ENCODE measurements at places on chromosomes 11 and 22.

DNA sequence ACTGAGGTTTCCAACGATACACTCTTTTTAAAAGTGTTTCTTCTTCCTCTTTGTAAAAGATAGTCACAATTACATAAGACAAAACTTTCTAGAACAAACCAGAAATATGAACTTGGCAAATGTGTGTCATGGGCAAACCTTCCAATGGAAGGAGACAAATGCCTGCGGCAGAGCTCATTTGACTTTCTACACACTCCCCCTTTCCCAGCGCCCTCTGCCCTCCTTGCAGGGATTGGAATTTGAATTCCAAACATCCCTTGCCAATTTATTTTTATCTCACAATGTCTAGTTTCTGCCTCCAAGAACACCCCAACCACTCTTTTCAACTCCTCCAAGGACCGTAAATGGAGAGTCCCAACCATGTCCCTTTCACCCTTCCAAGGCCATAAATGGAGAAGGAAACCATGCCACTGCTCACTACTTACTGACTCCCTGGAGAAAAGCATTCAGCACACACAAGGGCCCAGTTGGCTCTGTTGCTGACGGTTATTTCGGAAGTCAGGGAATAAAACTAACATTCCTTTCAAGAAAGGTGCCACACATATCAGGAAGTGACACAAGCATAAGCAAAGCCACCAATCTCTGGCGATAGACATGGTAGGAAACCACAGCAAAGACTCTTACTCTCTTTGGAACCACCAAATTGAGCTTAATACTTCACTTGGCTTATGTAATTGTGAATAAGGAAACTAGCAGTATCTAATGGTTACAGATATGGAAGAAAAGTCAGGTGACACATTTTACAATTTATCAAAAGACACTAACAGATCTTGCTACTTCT is 15.0 kb upstream of the ESAM start:
- no peak for DNase-seq

GRCh38 chr11:10898003-10898762 is 40.3 kb upstream of the ZBED5 start:
- DNase-seq, result no peak

GRCh38 chr22:45885171-45885840 is 91.7 kb downstream of the WNT7B start:
- DNase-seq, result no peak

DNA sequence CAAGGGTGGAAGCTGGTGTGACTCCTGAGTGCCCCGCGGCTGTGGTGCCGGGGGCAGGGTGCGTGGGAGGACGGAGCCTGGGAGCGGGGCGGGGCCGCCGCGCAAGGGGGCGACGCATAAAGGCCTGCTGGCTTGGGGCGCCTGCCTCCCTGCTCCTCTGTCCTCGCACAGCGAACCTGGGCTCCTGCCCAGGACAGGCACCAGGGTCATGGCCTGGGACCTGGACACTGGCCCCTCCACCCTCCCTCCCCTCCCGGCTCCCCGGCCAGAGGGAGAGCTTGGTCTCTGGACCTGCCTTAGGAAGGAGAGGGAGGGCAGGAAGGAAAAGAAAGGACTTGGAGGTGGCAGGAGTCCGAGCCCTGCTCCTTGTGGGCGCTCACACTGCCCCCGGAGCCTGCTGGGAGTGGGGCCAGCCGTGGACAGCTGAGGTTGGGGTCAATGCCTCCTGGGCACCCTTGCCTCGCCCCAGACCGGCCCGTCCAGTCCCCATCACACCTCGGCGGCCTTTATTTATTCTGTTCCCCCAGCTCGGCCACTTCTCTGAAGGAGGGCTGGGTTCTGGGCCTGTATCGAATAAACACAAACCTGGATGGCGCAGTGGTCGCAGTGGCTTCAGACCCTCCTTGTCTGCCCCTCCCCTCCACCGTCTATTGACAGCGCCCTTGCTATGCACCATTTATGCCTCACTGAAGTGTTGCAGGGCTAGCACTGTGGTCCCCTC is 8.7 kb downstream of the SLC16A8 start:
- no peak for DNase-seq

GRCh38 chr11:63719987-63720386 is 38.7 kb downstream of the RTN3 start:
- no peak for DNase-seq

DNA sequence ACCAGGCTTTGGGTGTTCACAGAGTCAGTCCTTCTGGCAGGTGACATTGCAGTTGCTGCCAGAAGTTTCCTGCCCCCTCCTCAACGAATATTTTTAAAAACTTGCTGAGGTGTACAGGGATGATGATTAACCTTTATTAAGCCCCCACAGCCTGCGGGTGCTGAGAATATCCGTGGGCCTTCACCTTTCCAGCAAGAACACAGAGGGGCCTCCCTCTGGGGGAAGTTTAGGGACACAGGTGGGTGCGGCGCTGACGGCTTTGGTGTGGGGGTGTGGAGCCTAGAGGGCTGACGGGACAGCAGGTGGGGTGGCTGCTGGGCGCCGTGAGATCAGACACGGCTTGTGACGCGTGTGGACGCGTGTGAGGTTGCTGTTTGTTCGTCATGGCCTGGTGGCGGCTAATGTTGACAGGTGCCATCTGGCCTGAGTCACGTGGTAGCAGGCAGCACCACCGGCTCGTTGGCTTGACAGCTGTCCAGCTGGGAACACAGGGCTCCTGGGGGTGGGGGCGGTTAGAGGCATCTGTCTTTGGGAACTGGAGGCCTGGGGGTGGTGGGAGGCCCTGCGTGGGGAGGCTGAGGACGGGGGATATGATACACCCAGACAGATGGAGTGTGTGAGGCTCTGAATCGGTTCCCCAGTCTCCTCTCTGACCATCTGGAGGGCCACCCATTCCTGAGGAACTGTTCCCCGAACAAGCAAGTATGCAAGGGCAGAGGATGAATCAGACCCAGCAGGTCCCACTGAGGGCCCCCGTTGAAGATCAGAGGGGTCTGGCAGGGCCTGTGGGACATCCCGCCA is 12.5 kb upstream of the LRRC10B start:
- no peak for DNase-seq

GRCh38 chr11:94895451-94895850 is 77.9 kb downstream of the CWC15 start:
- no peak for DNase-seq

GRCh38 chr11:73465871-73466270 is 89.7 kb downstream of the RELT start:
- no peak for DNase-seq

DNA sequence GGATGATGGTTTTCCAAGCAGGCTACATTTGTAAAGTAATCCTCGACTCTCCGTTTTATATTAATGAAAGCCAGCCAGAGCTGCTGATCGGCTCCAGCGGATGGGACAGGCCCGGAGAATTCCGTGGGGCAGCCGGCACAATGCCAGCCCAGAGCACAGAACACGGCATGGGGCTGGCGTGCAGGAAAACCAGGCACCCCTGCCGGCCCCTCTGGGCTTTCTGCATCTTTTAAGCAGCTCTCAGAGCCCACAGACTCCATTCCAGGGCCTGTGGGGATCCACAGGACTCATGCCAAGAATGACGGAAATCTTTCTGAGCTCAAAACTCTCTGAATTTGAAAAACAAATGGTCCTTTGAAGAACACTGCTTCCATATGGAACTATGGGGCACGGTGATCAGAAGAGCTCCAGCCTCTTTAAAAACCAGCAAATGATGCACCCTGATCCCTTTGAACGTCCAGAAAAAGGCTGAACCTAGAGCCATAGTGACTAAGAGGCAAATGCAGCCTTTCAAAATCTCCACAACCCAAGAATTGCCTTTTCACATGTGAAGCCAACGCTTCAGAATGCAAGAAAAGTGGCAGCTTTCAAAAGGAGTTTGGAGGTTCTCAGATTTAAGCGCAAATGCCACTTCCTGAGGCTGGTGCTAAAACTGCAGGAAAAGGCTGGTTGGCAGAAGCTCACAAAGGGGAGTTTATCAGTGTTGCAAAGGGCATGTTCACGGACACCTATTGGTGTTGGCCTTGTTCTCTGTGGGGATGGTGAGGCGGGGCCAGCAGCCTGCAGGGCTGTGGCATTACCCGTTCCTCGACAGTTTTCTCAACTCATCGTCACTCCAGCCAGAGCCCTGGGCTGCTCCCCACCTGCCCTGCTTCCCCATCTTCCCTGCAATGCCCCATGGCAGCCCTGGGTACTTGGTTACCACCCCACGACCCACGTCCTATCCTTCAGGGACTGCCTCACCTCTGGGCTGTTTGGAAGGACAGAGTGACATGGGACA is 212.5 kb downstream of the CTTN start:
- DNase-seq, result no peak

- DNase-seq, result no peak
Measured at GRCh38 chr11:2834503-2835273, 50.9 kb downstream of the CDKN1C start.

GRCh38 chr22:46634011-46634699 is 14.0 kb downstream of the GRAMD4 start:
- DNase-seq, result no peak

- no peak for DNase-seq
Measured at GRCh38 chr11:126680131-126680530, 320.4 kb downstream of the KIRREL3 start.

GRCh38 chr11:116096272-116096995 is 592.2 kb upstream of the CADM1 start:
- DNase-seq, result no peak

- DNase-seq, result no peak
Measured at GRCh38 chr22:29207562-29208501, 2.1 kb downstream of the EMID1 start.

DNA sequence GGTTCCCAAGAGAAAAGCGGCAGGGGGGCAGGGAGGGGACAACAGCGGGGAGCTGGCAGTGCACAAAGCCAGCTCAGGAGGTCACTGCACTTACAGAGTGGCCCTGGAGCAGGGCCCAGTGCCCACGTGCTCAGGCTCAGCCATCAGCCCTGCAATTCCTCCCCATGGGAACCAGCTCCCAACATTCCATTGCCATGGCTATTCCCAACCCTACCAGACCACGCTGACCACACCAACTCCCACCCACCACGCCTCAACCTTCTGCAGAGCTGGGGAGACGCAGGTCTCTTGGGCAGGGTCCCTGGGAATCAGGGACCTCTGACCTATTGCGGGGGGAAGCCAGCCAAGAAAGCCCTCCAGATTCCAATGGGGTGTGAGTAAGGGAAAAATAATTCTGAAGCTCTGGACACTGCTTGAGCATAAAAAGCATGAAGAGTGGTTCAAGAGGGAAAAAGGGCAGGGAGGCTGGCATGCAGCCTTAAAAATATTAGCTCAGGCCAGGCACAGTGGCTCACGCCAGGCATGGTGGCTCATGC is 38.3 kb upstream of the TFIP11 start:
- DNase-seq, result no peak

- DNase-seq, result no peak
Measured at GRCh38 chr11:118430956-118431355, 5.3 kb upstream of the KMT2A start.

DNA sequence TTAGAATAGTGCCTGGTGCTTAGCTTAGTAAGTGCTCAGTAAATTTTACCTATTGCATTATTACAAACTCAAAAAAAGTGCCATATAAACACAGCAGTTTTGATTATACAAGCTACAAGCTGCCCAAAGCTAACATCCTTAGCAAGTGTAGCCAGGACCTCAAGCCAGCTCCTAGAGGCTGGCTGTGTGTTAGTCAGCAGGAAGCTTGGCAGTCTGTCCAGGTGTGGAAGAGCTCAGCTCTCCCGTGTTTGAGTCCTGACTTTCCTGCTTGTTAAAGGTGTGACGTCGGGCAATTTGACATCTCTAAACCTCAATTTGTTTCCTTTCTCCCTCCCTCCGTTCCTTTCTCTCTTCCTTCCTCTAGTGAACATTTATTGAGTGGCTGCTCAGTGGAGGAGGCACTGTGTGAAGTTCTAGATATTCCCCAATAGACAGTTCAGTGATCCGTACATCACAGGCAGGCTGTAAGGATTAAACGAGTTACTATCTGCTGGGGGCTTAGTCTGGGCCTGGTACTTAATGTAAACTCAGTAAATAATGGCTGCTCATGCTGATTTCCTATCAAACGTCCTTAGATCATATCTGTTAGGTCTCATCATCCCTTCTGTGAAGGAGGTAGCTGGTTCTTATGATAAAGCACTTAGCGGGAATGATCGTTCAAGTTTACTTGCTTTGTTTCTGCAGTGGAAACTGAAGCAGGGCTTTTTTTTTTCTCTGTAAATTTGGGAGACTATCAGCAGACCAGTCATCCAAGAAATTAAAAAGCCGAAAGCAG is 68.7 kb downstream of the PRR5L start:
- no peak for DNase-seq

- no peak for DNase-seq
Measured at GRCh38 chr22:31496735-31497146, 405 bp downstream of the SFI1 start.

DNA sequence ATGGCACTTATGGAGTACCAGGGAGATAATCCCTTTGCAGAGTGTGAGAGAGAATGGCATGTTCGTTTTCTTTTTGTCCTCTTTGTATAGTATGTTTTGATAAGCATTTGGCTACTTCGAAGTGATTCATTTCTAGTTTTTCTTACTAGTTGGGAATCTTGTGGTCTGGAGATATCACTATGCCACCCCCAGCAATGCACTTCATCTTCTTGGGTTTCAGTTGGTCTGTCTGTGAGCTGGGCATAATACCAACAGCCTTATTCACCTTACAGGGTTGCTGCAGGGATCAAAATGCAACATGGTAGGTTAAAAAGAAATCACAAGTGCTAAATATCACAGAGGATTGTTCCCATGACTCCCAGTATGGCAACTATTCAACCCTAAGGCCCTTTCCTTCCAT is 387.8 kb upstream of the CADM1 start:
- DNase-seq, result no peak

DNA sequence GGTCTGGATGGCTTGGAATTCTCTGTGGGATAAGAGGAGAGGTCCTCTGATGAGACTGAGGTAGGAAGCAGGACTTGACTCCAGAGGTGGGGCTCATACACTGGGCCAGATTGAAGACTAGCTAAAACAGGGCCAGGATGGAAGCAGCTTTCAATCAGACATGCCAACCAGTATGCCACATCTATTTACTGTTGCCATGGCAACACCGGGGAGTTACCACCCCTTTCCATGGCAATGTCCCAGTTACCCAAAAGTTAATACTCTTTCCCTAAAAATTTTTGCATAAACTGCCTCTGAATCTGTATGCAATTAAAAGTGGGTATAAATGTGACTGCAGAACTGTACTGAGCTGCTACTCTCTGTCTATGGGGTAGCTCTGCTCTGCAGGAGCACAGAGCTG is 247.5 kb upstream of the ZBED5 start:
- no peak for DNase-seq

- no peak for DNase-seq
Measured at GRCh38 chr11:109845437-109845836, 247.8 kb upstream of the ZC3H12C start.

GRCh38 chr11:44615913-44616791 is 50.7 kb downstream of the CD82 start:
- DNase-seq, result no peak

DNA sequence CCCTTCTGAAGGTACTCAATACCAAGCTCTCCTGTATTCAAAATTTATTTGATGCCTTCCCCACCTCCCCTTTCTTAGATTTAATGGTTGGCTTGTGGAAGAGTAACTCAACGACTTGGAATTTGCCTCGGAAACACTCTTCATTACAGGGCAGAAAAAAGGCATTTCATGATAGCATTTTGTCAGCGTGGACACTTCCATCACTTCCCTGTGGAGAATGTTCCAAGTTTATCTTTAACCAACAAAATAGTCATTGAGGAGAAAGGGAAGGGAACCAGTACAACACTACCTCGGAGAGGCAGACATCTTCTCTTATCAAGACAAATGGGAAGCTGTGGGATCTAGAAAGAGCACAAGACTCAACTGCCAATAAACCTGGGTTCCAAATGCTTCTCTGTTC is 177.2 kb upstream of the MTMR2 start:
- no peak for DNase-seq
